ENCODE measurements at places on chromosomes 12 and 14. TPM values are rescaled to one million over a fixed set of nuclear protein-coding genes. Genes with fewer than 3 reads are reported as not detected.

The ADIPOR2 gene
- total RNA-seq = 83.6 TPM

The ALG10 gene
- total RNA-seq = 21.6 TPM

The MEG3 gene
- 31.0 TPM for total RNA-seq

The HOXC6 gene
- total RNA-seq = 0.27 TPM

The ANKRD33 gene
- total RNA-seq = 0.14 TPM

The LPAR5 gene
- 0.27 TPM for total RNA-seq

DNA sequence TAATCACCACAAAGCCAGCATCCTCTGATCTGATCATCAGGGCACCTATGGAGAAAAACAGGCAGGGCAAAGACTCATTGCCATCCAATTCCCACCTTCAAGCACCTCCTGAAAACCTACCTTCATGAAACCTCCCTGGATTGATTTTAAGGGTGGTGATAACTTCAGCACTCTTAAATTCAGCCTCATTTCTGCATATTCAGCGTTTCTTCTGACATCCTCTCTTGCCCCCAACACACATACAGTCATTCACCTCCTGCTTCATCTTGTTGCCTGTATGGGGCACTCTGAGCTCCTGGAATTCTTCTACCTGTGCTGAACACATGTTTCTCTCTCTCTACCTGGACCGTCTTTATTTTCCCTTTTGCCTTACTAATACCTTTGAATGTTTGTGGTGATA is 6.9 kb downstream of the FGF23 start:
- no peak overlapping the region for H3K27ac ChIP-seq
- no peak for DNase-seq
- H3K27me3 ChIP-seq = peaks cover 25% of the 10 kb centered on the region
- no peaks in the 10 kb centered on the region for H3K36me3 ChIP-seq
- no peaks in the 10 kb centered on the region for H3K4me1 ChIP-seq

- no peak for DNase-seq
- no peaks in the 10 kb centered on the region for H3K27me3 ChIP-seq
- H3K4me3 ChIP-seq = no peak overlapping the region
- H3K4me1 ChIP-seq = no peaks in the 10 kb centered on the region
Measured at GRCh38 chr14:68532496-68532895, 260.4 kb downstream of the ZFP36L1 start.

DNA sequence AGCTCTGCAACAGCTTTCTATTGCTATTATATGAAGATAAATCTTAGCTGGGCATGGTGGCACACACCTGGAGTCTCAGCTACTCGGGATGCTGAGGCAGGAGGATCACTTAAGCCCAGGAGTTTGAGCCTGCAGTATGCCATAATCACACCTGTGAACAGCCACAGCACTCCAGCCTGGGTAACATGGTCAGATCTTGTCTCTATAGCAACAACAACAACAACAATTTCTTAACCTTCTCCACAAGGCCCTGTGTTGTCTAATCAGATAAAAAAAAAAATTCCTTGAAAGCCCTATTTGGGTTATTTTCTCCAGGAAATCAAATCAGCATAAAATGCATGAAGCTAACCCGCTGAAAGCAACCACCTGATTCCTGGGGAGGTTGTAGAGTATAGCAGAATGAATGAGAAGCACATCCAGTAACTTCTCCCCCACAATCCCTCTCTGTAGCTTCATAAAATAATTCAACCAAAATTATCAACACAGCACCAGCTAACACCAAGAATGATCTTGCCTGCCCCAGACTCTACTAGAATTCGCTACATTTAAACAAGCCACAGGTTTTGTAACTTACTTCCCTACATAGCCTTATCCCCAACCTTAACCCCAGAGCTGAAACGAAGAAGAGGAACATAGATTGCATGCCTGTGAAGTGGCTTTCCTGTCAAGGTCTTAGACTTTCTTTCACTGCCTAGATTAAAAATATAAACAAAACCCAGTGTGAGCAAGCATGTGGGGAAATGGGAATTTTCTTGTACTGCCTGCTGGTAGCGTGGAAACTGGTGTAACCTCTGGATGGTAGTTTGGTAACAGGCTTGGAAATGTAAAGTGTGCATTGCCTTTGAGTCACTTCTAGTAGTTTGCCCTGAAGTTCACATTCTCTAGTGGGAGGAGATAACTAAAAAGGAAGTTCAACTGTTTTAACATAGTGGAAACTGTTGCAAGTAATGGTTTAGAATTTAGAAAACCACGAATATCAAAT is 6.0 kb upstream of the STK38L start:
- H3K36me3 ChIP-seq = no peaks in the 10 kb centered on the region
- no peak overlapping the region for H3K4me3 ChIP-seq
- no peaks in the 10 kb centered on the region for H3K27me3 ChIP-seq
- no peak overlapping the region for H3K27ac ChIP-seq
- H3K4me1 ChIP-seq = peaks cover 3% of the 10 kb centered on the region
- DNase-seq = no peak

DNA sequence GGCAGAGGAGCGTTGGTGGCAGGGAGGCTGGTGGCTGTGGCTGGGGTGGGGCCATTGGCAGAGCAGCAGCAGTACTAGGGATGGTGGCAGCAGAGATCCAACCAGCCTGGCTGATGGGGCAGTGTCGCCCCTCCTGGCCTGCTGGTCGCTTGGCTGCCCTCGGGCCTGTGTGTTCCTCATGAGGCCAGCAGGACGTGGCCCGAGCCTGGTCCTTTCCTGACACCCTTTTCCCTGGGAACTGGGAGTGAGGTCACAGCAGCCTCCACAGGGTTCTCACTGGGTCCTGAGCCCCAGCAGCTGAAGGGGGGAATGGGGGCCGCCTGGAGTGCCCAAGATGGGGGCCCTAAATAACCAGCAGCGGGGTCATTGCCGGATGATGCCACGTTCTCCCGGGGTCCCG is 46.1 kb downstream of the KIF26A start:
- no peaks in the 10 kb centered on the region for H3K36me3 ChIP-seq
- H3K27ac ChIP-seq = peak overlapping the region; percentile 62

GRCh38 chr14:22822571-22823098 is 7.1 kb upstream of the MRPL52 start:
- H3K27ac ChIP-seq = peak overlapping the region; percentile 92
- no peaks in the 10 kb centered on the region for H3K27me3 ChIP-seq
- peak; percentile 77 for DNase-seq
- peak overlapping the region; percentile 62 for H3K4me3 ChIP-seq

DNA sequence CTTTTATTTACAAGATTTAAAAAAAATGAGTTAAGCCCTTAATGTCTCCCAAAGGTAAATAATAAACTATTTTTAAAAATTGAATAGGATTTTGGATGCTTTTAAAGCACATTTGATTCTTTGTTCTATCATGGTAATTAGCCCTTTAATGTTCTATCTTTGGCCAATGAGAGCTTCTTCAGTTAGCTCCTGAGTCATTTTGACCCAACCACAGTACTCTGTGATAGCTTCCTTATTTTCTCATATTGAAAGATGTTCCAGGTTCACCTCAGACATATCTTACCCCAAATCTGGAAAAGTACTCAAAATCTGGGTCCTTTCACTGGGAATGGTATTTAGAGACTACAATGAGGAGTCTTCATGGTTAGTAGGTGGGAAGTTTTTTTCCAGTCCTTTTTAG is 98.0 kb downstream of the MYRFL start:
- H3K27me3 ChIP-seq = no peaks in the 10 kb centered on the region
- DNase-seq = no peak
- no peak overlapping the region for H3K4me3 ChIP-seq
- H3K4me1 ChIP-seq = peaks cover 19% of the 10 kb centered on the region
- no peak overlapping the region for H3K27ac ChIP-seq

- peaks cover 3% of the 10 kb centered on the region for H3K4me1 ChIP-seq
- DNase-seq = no peak
- H3K36me3 ChIP-seq = peaks cover 4% of the 10 kb centered on the region
- no peak overlapping the region for H3K4me3 ChIP-seq
- H3K27me3 ChIP-seq = no peaks in the 10 kb centered on the region
- peak overlapping the region; percentile 3 for H3K27ac ChIP-seq
Measured at GRCh38 chr12:26630546-26631027, 202.4 kb downstream of the ITPR2 start.

- DNase-seq = no peak
- no peak overlapping the region for H3K4me3 ChIP-seq
- peaks cover 1% of the 10 kb centered on the region for H3K36me3 ChIP-seq
Measured at GRCh38 chr14:104843006-104843405, 22.1 kb upstream of the CEP170B start.

GRCh38 chr14:77153802-77154201 is 12.2 kb upstream of the ZDHHC22 start:
- H3K4me1 ChIP-seq = peaks cover 3% of the 10 kb centered on the region
- H3K36me3 ChIP-seq = no peaks in the 10 kb centered on the region
- DNase-seq = no peak

- peaks cover 2% of the 10 kb centered on the region for H3K4me1 ChIP-seq
- DNase-seq = no peak
- H3K4me3 ChIP-seq = no peak overlapping the region
- H3K27ac ChIP-seq = no peak overlapping the region
- H3K27me3 ChIP-seq = peaks cover 57% of the 10 kb centered on the region
Measured at GRCh38 chr12:8572507-8572906, 31.8 kb upstream of the CLEC4E start.

GRCh38 chr12:57604992-57605810 is 577 bp downstream of the DTX3 start:
- peaks cover 17% of the 10 kb centered on the region for H3K4me1 ChIP-seq
- H3K27me3 ChIP-seq = peaks cover 18% of the 10 kb centered on the region
- no peak for DNase-seq
- peaks cover 27% of the 10 kb centered on the region for H3K36me3 ChIP-seq

DNA sequence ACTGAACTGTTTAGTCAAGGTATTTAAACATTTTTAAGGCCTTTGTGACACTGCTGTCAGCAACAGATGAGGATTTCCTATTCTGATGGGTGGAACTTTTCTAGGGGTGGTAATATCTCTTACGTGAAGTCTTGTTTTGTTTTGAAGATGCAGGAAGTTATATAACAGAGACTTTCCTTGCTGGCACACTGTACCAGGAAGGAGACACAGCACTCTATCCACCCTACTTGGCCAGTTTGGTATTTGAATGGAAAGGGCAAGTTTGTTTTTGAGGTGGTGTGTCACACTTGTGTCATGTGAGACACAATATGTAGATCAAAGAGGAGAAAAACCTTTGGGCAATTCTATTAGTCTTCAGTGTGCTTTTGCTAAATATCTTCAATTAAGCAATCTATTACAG is 51.6 kb upstream of the SRP54 start:
- peaks cover 3% of the 10 kb centered on the region for H3K36me3 ChIP-seq
- H3K27ac ChIP-seq = no peak overlapping the region
- no peaks in the 10 kb centered on the region for H3K27me3 ChIP-seq
- H3K4me3 ChIP-seq = no peak overlapping the region
- peaks cover 3% of the 10 kb centered on the region for H3K4me1 ChIP-seq

- no peak overlapping the region for H3K27ac ChIP-seq
- no peak overlapping the region for H3K4me3 ChIP-seq
- no peak for DNase-seq
- no peaks in the 10 kb centered on the region for H3K27me3 ChIP-seq
Measured at GRCh38 chr14:71563492-71564153, 368.6 kb upstream of the RGS6 start.

DNA sequence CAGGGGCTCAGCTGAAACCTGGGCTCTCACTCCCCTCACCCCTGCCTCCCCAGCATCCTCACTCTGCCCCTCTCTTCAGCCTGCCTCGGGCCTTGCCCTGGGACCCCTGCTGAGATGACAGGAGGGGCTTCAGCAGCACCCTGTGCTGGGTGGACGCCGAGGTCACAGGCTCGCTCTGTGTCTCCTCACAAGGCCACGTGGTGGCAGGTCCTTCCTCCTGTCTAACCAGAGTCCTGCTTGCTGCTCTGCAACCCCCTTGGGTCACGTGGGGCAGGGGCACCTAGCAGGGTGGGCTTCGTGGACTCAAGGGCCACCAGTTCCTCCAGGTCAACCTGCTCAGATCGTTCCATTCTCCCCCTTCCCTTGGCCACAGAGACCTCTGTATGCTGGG is 90.4 kb downstream of the TMEM121 start:
- H3K36me3 ChIP-seq = peaks cover 9% of the 10 kb centered on the region
- DNase-seq = no peak
- no peak overlapping the region for H3K27ac ChIP-seq
- no peaks in the 10 kb centered on the region for H3K27me3 ChIP-seq

DNA sequence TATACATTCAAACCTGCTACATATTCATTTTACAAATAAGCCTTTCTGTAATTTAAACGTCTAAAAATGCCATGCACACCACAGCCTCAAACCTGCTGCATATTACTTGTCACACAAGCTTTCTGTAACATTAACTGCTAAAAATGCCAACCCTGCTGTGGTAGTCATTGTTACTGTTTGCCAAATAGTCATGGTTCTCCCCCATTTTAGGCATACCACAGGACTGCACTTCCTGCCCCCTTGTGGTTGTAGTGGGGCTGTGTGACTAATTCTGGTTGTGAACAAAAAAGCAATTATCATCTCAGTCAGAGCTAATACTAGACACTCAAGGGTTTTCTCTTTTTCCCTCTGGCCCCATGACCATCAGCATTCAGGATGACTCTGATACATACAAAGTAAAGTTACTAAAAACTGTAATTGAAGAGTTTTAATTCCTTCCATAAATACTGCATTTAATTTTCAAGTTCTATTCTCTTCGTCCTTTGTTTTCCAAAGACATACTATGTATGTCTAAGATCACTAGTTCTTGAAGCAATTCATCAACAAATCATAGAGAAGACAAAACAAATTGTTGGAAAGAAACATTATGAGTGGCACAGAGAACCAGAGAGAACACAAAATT is 5.7 kb upstream of the SLC35F4 start:
- peaks cover 20% of the 10 kb centered on the region for H3K27me3 ChIP-seq
- H3K4me3 ChIP-seq = no peak overlapping the region
- DNase-seq = peak; percentile 14
- peaks cover 10% of the 10 kb centered on the region for H3K4me1 ChIP-seq

- H3K36me3 ChIP-seq = no peaks in the 10 kb centered on the region
- no peaks in the 10 kb centered on the region for H3K4me1 ChIP-seq
- H3K27me3 ChIP-seq = no peaks in the 10 kb centered on the region
Measured at GRCh38 chr14:28373721-28374120, 392.9 kb upstream of the FOXG1 start.

- H3K4me1 ChIP-seq = no peaks in the 10 kb centered on the region
- no peak overlapping the region for H3K4me3 ChIP-seq
- H3K27me3 ChIP-seq = no peaks in the 10 kb centered on the region
- no peak overlapping the region for H3K27ac ChIP-seq
- no peak for DNase-seq
Measured at GRCh38 chr12:40963751-40964150, 224.4 kb upstream of the PDZRN4 start.

GRCh38 chr14:74551431-74552371 is 58.1 kb downstream of the ISCA2 start:
- no peak overlapping the region for H3K4me3 ChIP-seq
- H3K27me3 ChIP-seq = peaks cover 10% of the 10 kb centered on the region
- peaks cover 13% of the 10 kb centered on the region for H3K4me1 ChIP-seq
- H3K36me3 ChIP-seq = no peaks in the 10 kb centered on the region

GRCh38 chr12:104462931-104463339 is 6.2 kb downstream of the CHST11 start:
- H3K36me3 ChIP-seq = peaks cover 1% of the 10 kb centered on the region
- H3K4me3 ChIP-seq = no peak overlapping the region
- no peak overlapping the region for H3K27ac ChIP-seq
- no peak for DNase-seq
- H3K27me3 ChIP-seq = peaks cover 10% of the 10 kb centered on the region
